ENCODE measurements at places on chromosomes 1 and 21.
A peak's percentile ranks its signal among the peaks of the same experiment; 100 is the strongest.

DNA sequence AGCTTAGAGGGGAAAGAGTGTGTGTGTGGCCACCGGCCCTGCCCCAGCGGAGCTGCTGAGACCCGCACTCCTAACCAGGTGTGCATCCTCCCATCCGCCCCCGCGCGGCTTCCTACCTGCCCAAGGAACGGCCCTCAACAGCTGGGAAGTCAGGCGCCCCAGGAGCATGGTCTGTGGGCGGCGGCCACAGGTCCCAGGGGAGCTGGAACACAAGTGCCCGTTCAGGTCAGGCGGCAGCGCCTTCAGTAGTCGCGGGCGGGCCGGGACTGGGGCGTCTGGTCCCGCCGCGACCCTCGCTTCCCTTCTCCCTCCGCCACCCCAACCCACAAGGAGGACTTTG, 448 bp downstream of the AURKAIP1 start:
- DNase-seq = no peak

- DNase-seq = no peak
Observed at GRCh38 chr1:209741193-209741592, 14.7 kb upstream of the TRAF3IP3 start.

GRCh38 chr1:155103325-155103724, 24.4 kb upstream of the EFNA1 start:
- DNase-seq = no peak

GRCh38 chr1:118659646-118660045, 328.5 kb downstream of the TBX15 start:
- DNase-seq = no peak

DNA sequence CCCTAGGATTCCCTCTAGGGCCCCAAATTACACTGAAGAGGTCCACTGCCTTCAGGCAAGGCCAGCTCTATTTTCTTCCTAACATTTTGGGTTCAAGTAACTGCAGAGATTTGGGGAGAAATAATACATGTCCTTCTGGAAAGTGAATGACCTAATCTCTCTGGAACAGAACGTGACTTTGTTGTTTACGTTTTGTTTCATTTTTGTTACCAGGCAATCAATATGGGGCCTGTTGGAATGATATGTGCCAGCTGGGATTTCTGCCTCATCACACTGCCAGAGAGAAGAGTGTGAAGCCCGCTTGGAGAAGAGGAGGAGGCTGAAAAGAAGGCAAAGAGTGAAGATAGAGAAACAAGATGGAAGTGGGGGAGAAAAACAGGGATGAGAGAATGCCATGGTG, 116.7 kb downstream of the FASLG start:
- DNase-seq = no peak

DNA sequence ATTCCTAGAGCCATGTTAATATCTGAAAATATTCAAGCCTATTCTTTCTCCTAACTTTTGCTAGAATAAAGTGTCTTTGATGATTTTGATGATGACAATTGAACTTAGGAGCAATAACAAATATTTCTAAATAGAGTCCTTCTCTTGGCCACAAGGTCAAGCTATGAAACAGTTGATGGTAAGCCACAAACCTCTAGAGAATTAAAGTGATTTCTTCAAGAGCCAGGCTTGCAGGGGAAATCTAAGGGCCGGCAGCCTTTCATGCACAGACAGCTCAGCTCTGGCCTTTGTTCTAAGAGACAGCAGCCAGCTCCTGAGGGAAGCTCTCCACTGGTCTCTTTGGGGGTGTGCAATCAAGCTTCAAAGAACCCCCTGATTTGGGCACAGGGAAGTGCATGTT, 59.0 kb downstream of the SUSD4 start:
- no peak for DNase-seq

- no peak for DNase-seq
Observed at GRCh38 chr1:39321979-39322378, 117.5 kb downstream of the MACF1 start.

DNA sequence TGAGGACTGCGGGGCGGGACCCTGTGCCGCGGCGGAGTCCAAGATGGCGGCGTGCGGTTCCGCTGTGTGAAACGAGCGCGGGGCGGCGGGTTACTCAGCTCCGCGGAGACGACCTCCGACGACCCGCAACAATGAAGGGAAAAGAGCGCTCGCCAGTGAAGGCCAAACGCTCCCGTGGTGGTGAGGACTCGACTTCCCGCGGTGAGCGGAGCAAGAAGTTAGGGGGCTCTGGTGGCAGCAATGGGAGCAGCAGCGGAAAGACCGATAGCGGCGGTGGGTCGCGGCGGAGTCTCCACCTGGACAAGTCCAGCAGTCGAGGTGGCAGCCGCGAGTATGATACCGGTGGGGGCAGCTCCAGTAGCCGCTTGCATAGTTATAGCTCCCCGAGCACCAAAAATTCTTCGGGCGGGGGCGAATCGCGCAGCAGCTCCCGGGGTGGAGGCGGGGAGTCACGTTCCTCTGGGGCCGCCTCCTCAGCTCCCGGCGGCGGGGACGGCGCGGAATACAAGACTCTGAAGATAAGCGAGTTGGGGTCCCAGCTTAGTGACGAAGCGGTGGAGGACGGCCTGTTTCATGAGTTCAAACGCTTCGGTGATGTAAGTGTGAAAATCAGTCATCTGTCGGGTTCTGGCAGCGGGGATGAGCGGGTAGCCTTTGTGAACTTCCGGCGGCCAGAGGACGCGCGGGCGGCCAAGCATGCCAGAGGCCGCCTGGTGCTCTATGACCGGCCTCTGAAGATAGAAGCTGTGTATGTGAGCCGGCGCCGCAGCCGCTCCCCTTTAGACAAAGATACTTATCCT, 430 bp downstream of the RBM15 start:
- peak; percentile 54 for DNase-seq

GRCh38 chr21:45317398-45318145, 29.9 kb upstream of the POFUT2 start:
- no peak for DNase-seq

DNA sequence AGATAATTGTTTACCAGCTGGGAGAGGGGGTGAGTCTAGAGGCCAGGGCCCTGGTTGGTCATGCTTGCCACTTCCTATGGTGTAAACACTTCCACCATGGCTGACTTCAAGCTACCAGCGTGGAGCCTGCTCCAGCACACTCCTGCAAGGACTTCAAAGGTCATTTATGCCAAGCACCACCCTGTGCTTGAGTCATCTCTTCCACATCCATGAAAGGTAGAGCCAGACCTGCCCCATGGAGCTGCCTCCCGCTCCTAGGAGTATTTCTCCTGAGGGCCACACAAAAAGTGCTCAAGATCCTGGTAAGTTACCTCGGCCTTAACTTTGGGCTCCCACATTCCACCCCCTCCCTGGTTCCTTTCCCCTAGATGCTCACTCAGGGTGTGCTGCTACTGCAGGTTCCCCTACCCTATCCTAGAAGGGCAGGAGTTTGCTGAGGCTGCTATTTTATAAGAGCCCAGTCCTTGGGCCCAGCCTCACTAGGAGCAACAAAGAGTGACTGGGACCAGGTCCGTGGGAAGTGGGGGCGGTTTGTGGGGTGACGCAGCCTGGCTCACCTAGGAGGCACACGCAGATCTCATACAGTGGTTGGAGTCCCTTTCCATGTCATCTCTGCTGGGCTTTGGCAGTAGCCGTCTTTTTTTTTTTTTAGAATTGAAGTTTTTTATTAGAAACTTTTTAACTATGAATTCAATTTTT, 2.4 kb downstream of the RAB7B start:
- no peak for DNase-seq

- no peak for DNase-seq
Observed at GRCh38 chr1:12464598-12465056, 153.4 kb downstream of the DHRS3 start.

- DNase-seq = no peak
Observed at GRCh38 chr1:81590171-81590570, 210.6 kb upstream of the ADGRL2 start.

DNA sequence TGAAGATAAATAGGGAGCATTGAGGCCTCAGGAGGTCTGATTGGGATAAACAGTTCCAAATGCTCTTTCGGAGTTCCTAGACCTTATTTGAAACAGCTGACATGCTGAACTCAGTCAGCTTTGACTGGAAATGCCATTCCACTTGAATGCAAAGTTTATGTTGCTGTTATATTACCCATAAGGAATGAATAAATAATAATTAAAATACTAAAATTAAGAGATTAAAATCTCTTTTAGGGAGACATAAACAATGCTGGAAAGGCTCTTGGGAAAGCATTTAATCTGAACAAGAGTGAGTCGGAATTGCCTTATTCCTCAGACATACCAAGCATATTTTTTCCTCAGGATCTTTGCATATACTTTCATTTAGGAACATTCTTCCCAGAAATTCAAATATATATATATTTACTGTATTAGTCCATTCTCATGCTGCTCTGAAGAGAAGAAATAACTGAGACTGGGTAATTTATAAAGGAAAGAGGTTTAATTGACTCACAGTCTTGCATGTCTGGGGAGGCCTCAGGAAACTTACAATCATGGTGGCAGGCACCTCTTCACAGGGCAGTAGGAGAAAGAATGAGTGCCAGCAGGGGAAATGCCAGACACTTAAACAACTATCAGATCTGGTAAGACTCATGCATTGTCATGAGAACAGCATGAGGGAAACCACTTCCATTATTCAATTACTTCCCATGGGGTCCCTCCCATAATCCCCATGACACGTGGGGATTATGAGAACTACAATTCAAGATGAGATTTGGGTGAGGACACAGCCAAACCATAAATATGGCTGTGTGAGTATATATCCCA, 318.2 kb upstream of the PLXNA2 start:
- no peak for DNase-seq

DNA sequence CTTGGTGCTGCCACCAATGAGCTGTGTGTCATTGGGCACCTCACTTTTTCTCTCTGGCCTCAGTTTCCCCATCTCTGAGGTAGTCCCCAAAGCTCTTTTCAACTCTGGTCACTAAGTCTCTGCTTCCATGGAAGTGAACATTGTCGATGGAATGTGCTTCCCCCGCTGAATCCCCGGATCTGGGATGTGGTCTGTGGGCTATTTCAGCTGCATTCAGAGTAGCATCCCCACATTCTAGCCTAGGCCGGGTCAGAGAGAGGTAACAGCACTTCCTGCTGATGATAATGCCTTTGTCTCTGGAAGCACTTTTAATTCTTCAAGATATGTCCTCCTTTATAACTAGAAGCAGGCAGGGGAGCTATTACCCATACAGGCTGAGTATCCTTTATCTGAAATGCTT, 29.8 kb downstream of the RASSF5 start:
- DNase-seq = no peak

GRCh38 chr1:1775327-1776226, 2.7 kb downstream of the NADK start:
- DNase-seq = no peak

DNA sequence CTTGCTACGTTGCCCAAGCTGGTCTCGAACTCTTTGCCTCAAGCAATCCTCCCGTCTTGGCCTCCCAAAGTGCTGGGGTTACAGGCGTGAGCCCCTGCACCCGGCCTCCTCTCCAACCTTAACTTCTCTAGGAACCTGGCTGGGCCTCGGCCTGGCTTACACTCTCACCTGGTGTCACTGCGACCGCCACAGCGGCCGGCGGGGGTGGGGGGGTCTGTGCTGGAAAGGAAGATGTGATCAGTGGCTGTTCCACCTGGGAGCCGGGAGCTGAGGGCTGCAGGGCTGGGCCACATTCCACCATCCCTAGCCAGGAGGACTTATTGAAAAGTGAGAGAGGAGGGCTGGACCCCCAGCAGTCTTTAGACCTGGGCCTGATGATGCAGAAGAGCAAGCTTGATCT, 48.6 kb downstream of the HSPG2 start:
- no peak for DNase-seq

DNA sequence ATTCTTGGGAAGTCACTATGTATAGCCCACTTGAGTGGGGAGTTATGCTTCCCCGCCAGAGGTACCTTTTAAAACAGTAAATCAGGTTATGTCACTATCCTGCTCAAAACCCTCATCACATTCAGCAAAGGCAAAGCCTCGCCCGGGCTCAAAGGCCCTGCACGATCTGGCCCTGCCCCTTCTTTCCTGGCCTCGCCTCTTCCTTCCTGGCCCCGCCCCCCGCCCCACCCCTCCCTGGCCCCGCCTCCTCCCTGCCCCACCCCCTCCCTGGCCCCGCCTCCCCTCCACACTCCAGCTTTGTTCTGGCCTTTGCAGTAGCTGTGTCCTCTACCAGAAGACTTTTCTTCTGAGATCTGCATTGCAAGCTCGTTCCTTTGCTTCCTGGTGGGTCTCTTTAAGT, 6.6 kb downstream of the LDLRAD2 start:
- no peak for DNase-seq

DNA sequence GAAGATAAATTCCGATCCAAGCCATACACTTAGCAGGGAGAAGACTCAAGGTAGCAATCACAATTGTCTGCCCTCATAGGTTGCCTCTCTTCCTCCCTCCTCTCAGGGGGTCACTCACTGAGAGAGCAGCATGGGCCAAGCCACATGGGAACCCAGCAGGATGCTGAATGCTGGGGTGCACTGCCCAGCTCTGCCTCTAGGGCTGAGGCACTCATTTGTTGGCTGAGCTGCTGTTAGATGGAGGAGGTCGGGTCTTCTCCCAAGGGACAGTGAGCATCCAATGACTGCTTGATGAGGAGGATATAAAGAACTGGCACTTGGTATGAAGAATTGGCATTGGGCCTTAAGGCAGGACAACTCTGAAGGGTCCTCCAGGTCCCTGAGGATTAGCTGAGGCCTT, 418.8 kb downstream of the SIPA1L2 start:
- no peak for DNase-seq

GRCh38 chr1:227780101-227781044, 35.1 kb upstream of the PRSS38 start:
- DNase-seq = no peak

DNA sequence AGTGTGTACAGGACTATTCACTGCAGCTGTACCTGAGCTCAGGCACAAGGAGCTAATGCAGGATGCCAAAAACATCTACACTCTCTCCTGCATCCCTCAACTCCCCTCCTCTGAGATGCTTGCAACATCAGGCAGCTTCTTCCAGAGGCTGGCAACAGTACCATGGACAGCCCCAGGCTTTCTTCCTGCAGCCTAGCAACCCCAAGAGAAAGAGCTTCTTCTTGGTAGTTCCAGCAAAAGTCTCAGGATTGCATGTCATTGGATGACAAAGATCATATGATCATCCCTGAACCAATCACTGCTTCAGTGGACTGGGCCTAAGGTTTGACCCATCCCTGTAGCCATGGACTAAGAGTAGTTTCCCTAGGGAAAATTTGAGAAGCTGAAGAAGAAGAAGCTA, 46.7 kb downstream of the CAMK2N1 start:
- DNase-seq = no peak

Data from central memory CD8-positive, alpha-beta T cell (primary cell).